Fibroblast of skin of back (primary cell): ENCODE measurements at places on chromosomes 6 and 20.

DNA sequence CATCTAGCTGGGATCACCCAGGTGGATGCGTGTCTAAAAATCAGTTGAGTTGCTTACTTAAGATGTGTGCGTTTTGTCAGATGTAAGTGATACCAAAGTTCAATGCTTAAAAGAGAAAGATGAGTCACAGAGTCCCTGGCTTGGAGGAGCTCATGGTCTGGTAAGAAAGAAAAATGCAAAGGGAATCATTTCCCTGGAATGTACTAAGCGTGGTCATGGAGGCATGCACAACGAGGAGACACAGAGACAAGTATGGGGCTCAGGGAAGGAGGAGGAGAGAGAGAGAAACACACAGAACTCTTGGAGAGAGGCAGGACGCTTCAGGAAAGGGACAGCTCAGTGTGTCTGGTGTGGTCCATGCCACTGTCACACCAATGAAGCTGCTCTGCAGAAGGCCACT lies 186.9 kb upstream of the GMDS start:
- DNase-seq, result peak; percentile 99

DNA sequence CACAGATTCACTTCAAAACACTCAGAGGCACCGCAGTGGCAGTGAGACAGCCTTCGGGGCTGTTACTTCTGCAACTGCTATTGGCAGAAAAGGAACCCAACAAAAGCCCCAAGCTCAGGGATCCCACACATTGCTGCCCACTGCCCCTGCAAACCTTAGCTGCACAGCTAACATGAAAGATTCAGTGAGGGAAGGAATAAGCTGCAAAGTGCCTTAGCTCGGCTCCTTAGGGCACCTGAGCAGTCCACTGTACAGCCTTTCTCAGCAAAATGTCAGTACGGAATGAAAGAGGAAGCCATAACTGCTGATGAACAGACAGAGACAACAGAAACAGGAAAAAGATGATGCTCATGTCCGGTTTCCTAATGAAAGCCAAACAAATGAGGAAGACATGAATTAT lies 179.7 kb upstream of the SHLD1 start:
- no peak for DNase-seq

GRCh38 chr6:156396791-156397418 lies 380.3 kb upstream of the ARID1B start:
- DNase-seq, result no peak

DNA sequence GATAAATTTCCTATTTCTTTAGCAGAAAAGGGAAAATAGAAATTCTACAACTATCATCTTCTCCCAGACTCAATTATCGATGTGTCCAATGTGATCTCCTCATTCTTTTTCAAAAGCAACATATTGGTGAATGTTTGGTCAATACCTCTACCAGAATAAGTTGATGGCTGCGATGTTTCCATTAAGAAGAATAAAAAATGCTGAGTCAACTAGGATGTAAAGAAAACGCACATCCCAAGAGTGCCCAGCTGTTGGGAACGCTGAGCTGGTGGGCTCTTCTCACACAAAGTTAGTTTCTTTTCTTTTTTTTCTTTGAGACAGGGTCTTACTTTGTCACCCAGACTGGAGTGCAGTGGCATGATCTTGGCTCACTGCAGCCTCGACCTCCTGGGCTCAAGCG lies 39.8 kb downstream of the RAMACL start:
- DNase-seq, result no peak

GRCh38 chr6:158338311-158339112 lies 26.2 kb downstream of the TULP4 start:
- no peak for DNase-seq

GRCh38 chr20:37711994-37712964 lies 18.4 kb downstream of the CTNNBL1 start:
- no peak for DNase-seq

GRCh38 chr6:118672678-118673077 lies 21.3 kb upstream of the CEP85L start:
- DNase-seq, result no peak

- no peak for DNase-seq
These were observed 142.6 kb downstream of the COL9A1 start for GRCh38 chr6:70160276-70160675.

GRCh38 chr20:8601542-8601912 lies 467.4 kb upstream of the PLCB4 start:
- no peak for DNase-seq

DNA sequence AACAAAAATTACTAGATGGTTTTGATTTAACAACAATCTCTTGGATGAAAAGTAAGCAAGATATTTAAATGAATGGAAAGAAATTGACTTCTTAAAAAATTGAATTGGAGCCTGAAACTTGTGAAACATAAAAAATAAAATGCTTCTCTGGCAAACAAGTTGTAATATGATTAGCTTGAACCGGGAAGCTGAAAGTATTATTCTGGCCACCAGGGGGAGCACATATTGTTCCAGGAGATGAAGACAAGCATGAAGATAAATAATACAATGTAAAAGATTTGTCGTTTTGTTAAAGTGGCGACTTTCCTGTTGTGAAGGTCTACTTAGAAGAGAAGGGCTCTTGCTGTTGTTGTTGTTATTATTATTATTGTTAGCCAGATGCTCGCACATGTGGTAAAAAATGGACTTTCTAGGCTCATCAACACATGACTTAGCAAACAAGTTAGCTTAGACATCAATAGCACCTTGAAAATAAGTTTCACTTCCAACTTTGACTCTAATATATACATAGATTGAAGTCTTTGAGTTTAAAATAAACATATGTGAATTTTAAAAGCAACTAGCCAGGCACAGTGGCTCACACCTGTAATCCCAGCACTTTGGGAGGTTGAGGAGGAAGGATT lies 14.2 kb downstream of the PAX1 start:
- DNase-seq, result peak; percentile 57

- DNase-seq, result no peak
These were observed 30.0 kb upstream of the UBR2 start for GRCh38 chr6:42533794-42534193.

GRCh38 chr20:48008850-48009515 lies 223.7 kb upstream of the SULF2 start:
- peak; percentile 82 for DNase-seq

- no peak for DNase-seq
These were observed 547.8 kb upstream of the CITED2 start for GRCh38 chr6:139922236-139922635.

DNA sequence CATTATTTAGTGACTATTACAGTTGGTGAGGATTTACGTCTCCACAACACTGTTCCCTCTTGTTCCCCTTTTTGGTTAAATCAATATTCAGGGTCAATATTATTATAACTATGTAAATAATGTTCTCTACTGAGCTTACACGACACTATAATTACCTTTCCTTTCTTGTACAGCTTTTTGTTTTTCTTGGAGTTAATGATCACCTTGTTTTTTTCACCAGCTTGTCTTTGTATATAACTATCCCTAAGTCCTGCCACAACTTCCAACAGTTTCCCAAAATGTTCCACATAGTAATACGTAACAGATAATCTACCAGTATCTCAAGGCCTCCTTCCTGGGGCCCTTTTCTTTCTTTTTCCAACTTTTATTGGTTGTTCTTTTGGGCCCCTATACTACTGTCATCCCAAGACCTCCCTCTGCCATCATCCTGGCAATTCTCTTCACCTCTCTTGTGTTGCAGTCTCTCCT lies 142.0 kb upstream of the SOX4 start:
- no peak for DNase-seq

DNA sequence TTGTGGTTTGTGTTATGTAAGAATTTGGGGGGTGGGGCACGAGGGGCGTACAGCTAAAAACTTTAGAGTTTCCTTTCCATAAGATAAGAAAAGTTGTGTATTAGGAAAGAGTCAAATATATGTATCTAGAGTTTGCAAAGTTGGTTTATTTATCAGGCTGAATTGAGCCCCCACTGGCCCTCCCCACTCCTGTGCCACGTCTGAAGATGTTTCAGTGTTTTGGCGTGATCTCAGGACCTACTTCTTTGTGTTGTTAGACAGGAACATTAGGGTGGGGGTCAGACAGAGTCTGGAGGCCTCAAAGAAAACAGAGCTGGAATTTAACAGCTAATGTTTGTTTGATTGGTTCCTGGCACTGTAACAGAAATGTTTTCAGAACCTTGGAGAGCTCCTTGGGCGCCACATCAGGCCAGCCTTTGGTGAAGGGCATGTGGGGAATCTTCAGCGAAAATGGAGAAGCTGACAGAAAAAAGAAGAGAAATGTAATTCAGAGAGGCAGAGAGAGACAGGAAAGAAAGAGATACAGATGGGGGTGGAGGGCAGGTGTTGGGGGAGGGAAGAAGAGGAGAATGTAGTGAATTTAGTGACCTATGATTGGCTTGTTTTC lies 674 bp downstream of the NRSN1 start:
- DNase-seq, result peak; percentile 55

DNA sequence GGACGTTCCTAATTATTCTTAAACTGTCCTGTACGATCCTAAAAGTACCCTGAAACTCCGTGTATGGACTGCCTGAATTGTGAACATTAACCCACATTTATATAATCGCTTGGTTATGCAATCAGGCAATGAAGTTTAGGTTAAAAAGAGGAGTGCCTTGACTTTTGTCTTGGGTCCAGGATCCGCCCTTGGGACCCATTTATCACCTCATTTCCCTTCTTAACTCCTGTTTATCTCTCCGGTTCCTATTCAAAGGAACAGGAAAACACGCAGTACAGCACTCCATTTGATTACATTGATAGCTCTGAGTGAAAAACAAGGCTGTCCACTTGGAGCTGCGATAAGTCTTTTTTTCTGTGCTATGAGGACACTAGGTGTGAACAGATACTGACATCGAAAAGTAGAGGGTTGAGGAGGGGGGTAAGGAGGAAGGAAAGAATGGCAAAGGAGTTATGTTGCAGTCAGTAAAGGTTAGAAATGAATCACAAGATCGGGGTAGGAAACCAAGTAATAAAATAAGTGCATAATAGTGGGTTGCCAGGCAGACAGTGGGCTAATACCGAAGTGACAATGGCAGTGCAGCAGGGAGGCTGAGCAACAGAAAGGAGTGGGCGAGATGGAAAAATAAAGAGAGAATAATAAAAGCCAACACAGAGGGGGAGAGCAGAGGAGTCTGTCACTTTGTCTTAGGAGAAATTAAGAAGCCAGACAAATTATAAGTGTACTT lies 15.9 kb upstream of the PCK1 start:
- DNase-seq, result no peak

GRCh38 chr20:53608456-53609452 lies 15.1 kb upstream of the ZNF217 start:
- no peak for DNase-seq

GRCh38 chr20:3174442-3175261 lies 1.3 kb upstream of the LZTS3 start:
- DNase-seq, result no peak

DNA sequence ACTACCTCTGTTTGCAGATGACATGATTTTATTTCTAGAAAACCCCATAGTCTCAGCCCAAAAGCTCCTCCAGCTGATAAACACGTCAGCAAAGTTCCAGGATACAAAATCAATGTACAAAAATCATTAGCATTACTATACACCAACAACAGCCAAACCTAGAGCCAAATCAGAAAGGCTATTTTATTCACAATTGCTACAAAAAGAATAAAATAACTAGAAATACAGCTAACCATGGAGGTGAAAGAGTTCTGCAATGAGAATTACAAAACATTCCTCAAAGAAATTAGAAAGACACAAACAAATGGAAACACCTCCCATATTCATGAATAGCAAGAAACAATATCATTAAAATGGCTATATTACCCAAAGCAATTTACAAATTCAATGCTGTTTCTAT lies 65.6 kb upstream of the HTR1E start:
- DNase-seq, result no peak

DNA sequence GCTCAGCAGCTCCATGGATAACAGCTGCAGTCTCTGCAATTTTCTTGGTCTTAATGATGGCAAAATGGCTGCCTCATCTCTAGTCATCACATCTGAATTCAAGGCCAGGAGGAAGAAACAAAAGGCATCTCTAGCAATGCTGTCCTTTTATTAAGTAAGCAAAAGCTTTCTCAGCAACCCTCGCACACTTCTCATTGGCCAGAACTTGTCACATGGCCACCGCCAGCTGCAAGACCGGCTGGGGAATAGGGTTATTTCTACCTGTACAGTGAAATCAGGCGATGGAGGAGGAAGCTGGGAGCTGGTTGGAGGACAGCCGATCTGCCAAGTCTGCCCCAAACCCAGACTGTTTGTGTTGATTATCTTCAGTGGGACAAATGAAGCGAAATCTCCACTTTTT lies 33.4 kb downstream of the ANKRD60 start:
- DNase-seq, result no peak

DNA sequence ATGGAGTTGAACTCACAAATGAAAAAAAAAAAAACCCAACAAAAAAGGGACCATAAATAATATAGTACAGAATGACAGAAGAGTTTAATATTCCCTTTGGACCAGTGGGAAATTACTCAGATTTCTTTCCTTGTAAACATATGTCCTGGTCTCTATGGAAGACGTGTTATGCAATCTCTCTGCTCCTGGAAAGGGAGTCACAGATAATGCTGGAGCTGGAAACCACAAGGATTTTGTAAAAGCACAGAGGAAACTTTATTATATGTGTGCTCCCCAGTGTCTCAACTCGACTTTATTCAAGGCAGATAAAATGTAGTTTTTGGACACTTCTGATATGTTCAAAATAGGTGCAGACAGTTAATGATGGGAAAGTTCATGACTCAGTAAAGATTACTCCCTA lies 88.1 kb upstream of the ZFP64 start:
- peak; percentile 3 for DNase-seq

GRCh38 chr20:48740292-48740649 lies 87.5 kb downstream of the PREX1 start:
- no peak for DNase-seq

- DNase-seq, result no peak
These were observed 20.3 kb downstream of the PACSIN1 start for GRCh38 chr6:34486106-34486740.

DNA sequence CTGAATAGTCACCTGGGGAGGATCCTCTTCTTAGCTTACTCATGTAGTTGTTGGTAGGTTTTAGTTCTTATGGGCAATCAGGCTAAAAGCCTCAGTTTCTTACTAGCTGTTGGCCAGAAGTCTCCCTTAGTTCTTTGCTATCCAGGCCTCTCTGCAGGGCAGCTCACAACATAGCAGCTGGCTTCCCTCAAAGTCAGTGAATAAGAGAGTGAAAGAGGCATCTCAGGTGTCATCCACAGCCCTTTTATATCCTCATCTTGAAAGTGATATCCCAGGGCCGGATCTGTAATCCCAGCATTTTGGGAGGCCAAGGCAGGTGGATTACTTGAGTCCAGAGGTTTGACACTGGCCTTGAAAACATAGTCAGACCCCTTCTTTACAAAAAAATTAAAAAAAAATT lies 42.1 kb upstream of the FOXA2 start:
- no peak for DNase-seq

GRCh38 chr20:50197463-50198179 lies 7.0 kb downstream of the CEBPB start:
- DNase-seq, result no peak
